ENCODE measurements at places on chromosomes 16 and 17.

DNA sequence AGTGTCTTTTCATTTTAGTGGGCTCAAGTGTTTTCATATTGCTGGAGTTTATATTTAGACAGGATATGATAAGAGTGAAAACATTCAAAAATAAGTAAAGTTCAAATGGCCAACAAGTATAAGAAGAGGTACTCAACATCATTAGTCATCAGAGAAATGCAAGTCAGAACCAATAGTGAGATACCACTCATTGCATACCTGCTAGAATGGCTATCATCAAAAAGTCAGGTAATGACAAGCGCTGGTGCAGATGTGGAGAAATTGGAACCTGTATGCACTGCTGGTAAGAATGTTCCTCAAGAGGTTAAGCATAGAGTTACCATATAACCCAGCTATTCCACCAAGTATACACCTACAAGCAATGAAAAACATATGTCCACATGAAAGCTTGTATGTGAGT, 87.8 kb downstream of the WNT3 start:
- DNase-seq: no peak

DNA sequence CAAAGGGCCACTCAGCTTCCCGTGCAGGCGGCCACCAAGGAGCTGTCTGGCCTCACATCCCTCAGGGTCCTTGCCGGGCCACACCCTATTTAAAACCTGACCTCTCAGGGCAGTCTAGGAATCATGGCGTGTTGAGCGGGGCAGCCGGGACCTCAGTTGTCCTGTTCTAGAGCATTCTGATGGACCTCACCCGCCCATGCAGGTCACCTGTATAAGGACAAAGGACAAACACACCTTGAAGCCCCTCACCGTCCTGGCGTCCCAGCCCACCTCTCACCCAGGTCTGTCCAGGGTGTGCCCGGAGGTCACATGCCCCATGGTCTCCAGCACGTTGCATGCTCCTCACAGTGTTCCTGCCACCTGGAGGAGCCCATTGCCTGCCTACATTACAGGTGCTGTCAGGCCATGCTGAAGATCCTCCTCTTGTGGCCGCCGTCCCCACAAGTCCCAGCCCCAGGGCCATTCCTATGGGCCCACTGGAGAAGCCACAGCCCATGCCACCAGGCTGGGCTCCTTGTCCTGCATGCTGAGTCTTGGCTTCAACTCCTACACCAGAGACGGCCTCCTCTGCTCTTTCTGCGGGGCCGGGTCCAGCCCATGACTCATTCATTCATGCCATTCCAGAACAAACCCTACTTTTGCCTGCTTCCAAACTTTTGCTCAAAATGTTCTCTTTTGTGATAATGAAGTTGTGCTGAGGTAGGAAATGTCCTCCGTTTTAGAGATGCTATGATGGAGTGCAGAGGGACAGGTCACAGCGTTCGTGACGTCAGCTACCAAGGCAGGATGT, 46.3 kb downstream of the PEMT start:
- no peak for DNase-seq

DNA sequence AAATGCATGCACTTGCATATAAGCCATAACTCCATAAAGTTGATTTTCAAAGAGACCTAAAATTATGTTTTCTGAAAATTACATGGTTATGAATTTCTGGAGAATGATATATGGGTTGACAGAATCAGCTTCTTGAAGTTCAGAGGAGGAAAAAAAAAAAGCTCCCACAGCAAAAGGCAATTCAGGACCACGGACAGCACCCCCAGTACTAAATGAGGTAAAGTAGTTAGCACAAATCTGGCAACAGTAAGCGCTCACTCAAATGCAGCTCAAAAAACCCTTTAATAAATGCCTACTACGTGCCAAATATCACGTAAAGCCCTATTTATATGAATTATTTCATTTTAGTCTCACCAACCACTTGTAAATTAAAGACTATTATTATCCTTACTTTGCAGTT, 135.2 kb downstream of the SHISA9 start:
- peak; percentile 77 for DNase-seq

GRCh38 chr17:33952425-33952824, 302.7 kb upstream of the CCL2 start:
- DNase-seq: no peak

GRCh38 chr17:33637534-33637933, 344.4 kb upstream of the ASIC2 start:
- DNase-seq: no peak

DNA sequence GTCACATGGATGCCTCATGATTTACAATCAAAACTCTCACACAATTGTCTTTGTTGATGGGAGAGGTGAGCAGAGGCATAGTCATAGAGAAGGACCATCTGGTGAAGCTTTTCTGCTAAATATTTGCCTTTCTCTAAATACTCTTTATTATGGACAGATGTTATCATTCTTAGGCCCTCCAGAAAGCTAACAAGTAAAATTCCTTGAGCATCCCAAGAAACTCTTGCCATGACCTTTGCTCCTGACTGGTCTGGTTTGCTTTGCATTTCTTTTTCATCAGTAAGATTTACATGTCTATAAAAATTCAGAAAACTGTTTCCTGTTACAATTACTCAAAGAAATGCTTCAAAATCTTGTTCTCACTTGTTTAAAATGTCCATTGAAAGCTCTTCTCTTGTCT, 1336.6 kb upstream of the CDH8 start:
- no peak for DNase-seq

DNA sequence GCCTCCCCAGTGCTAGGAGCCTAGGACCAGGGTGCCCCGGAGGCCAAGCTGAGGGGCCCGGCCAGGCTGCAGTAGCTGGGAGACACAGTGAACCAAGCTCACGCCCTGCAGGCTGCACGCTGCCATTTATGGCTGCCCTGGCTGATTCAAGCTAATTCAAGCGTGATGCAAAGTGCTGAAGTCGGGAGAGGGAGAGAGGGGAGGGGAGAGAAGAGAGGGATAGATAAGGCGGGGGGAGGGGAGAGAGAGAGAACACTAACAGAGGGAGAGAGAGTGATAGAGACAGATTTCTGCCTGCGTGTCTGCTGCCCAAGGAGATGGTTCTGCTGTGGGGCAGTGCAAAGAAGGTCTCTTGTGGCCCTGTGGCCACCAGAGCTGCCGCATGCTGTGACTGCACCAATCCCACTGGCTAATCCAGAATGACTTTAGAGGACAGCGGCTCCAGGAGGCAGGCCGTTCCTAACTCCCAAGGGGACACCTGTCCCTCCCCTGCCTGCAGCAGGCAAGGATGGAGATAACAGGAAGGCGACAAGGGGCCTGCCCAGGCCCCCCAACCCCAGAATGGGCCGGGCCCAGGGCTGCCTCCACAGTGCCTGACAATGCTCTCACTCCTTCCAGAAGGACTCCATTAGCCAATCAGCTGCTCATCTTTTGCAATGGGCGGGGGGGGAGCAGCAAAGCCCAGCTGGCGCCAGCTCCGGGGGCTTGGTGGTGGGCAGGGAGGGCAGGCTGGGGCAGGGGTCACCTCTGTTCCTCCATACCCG, 12.9 kb downstream of the MXRA7 start:
- DNase-seq: no peak

DNA sequence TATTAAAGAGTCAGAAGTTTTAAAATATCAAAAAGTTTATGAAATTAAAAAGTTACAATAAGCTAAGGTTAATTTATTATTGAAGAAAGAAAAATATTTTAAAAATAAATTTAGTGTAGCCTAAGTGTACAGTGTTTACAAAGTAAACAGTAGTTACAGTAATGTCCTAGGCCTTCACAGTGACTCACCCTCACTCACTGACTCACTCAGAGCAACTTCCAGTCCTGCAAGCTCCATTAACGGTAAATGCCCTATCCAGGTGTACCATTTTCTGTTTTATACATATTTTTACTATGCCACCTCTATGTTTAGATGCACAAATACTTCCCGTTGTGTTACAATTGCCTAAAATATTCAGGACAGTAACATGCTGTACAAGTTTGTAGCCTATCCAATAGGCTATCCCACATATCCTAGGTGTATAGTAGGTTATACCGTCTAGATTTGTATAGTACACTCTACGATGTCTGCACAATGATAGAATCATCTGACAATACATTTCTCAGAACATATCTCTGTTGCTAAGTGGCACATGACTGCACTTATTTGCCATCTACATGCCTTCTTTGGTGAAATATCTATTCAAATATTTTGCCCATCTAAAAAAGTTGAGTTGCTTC, 67.2 kb upstream of the WSB1 start:
- no peak for DNase-seq

- DNase-seq: no peak
Observed at GRCh38 chr17:47009759-47010594, 30.9 kb upstream of the RPRML start.

GRCh38 chr17:77145612-77146245, 5.0 kb downstream of the SEC14L1 start:
- peak; percentile 93 for DNase-seq

- no peak for DNase-seq
Observed at GRCh38 chr17:48209973-48210372, 102.4 kb downstream of the SNX11 start.

DNA sequence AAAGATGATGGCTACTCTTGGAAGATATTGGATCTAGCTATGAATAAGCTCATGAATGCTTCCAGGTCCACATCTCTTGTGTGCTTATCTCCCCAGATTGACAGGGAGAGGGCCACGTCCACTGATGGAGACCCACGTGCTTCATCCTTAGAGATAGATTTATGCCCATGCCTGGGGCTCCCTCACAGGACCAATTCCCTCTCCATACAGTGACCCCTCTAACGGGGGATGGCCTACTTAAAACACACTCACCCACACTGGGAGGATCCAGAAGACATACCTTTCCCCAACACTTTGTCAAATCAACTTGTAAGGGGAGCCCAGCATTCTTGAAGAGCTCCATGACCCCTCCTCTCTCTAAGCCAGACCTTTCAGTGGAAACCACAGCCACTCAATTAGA, 169.7 kb upstream of the CDH5 start:
- DNase-seq: no peak

DNA sequence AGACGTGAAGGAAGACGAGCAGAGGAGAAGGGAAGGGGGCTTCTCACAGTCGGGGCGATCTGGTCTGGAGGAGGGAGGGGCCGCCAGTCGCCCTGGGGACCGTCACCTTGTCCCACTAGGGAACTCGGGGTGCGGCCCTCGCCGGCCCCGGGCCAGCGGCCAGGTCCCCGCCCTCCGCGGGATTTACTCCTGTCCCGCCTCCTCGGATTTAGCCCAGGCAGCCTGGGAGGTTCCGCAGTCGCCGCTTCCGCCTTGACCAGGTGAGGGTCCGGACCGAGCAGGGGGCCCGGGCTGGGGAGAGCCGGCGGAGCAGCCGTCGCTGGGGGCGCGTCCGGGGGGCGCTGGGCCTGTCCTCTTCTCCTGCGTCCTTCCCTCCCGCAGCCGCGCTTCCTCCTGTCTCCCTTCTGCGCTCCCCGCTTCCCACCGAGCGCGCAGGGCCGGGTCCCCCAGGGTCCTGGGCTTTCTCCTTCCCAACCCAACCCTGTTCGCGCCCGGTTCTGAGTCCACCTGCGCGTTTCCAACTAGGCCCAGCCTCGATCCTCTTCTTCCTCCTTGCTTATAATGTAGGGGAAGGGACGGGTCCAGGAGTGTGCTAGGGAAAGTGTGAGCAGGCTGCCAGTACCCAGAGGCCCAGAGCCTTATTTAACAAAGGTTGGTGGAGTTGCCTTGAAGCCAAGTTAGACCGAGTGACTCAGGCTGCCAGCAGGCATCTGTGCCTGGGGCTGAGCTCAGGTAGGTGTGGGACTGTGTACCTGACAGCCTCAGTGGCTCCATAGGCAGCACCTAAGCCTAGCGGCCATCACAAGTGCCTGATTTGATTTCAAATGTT, at the start of gene TNK1:
Gene TNK1, plus strand, starts transcription at position 235 of the 829 bp plus-strand sequence. CDS start 1,838 bp downstream, outside the sequence.
- peak; percentile 35 for DNase-seq

DNA sequence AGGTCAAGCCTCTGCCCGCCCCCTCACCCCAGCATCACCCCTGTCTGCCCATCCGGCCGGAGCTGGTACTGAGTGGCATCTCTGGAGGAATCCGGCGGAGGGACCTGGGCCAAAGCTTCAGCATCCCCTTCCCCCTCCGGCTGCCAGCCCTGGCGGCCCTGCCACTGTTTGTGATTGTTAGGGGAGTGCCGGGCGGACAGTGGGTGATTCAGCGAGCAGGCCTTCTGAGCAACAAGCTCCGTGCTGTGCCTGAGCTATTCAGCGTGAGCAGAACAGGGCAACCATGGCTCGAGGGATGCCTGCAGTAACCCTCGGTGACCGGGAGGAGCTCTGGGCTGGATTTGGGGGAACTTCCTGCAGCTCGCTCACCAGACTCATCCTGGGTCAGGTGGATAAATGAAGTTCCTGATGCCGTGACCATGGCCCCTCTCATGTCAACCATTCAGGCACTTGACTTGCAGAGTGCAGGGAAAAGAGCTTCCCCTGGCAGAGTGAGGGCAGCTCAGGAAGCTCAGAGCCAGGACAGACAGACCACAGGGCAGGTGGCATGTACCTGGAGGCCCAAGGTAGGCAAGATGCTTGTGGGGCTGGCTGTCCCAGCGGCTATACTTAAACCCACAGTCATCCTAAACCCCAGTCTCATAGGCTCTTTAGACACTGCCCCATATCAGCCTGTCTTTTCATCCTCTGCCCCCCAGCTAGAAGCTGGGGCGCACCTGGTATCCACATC, 24.3 kb upstream of the MLKL start:
- peak; percentile 32 for DNase-seq

DNA sequence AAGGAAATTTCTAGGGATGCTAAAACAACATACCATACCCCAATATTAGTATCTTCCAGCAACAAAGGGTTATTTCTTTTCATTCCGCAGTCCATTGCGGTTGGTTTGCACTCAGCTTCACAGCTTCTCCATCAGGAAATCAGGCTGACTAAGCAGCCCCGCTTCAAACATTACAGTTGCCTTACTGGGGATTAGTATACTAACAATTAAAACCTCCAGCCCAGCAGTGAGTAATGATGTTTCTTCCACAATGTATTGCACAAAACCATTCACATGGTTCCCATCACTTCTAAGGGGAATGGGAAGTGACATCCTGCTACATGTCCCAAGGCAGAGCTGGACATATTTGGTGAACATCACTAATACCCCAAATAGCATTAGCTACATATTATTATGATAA, 1384.9 kb downstream of the CDH8 start:
- DNase-seq: no peak

DNA sequence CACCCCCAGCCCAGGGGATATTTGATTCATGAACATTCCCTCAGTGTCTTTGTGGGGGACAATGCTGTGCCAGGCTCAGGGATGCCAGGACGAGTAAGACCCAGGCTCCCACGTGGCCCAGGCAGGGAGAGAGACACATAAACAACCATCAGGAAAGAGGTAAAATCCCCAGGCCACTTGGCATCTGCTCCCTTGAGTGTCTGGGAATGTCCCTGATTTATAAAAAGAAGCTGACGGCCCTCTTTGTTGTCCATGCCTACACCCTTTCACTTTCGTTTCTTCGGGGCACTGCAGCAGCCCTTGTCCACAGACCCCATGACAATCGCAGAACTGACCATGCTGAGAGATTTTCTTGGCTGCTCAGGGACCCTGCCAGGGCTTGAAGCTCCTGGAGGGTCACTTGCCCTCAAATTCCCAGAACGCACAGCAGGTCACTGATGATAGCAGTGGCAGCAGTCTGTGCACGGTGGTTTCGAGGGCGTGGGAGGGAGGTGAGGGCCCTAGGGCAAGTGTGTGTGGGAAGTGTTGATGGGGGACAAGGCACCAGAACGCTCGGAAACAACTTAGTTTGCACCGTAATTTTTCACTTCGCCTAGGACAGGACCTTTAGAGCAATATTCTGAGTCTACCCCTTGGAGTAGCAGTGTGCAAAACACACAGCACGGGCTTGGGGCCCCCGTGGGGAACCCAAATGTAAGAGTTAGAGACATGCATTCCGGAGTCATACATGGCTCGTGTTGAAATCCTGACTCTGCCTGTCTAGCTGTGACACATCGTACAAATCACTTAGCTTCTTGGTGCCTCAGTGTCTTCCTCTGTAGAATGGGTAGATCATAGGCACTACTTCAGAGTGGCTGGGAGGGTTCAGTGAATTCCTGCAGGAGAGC, 4.7 kb downstream of the NOD2 start:
- DNase-seq: peak; percentile 49

GRCh38 chr17:64092952-64093451, 36.9 kb downstream of the ERN1 start:
- peak; percentile 70 for DNase-seq
